OCI-LY7 (cell line): ENCODE measurements at places on chromosomes 1 and 21.
A peak's percentile ranks its signal among the peaks of the same experiment; 100 is the strongest.

GRCh38 chr21:31279986-31280385, 64.1 kb downstream of the TIAM1 start:
- DNase-seq: no peak

- peak; percentile 85 for DNase-seq
These were observed 771.1 kb upstream of the ADGRL4 start for GRCh38 chr1:79777481-79778219.

DNA sequence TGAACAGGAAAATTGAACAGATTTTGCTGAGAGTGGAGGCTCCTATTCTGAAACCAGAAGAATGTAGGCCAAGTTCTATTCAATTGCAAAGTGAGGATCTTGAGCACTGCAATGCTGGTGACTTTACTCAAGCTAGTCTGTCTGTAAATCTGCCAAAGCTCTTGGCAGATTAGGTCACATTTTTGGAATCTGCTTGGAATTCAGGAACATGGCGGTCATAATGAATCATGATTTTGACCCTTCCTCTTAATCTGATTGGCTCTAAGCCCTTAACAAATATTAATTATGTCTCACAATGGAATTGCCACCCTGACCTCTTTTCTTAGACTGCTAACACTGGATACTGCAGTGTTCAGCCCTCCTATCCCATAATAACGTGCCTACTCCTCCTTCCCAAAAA, 7.2 kb upstream of the GNG12 start:
- no peak for DNase-seq

DNA sequence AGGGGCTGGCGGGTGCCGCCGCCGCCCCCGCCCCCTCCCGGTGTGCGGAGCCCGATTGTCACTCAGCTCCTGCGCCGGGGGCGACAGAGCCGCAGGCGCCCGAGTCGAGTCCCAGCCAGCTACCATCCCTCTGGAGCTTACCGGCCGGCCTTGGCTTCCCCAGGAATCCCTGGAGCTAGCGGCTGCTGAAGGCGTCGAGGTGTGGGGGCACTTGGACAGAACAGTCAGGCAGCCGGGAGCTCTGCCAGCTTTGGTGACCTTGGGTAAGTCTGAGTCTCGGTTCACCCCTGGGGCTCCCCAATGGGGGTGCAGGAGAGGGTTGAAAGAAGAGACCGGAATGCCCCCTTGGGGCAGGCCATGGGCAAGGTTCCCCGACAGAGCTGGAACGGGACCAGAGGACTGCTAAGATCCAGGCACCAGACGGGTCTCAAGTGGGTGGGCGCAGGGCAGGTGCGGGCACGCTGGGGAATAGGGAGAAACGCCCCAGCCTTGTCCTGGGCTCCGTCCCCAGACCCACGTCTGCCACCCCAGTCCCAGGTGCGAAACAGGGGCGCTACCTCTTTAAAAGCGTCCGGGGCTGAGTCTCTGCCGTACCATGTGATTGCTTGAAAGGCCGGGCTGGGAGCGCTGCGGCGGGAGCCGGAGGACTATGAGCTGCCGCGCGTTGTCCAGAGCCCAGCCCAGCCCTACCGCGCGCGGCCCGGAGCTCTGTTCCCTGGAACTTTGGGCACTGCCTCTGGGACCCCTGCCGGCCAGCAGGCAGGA, at the start of gene ADORA1:
Gene ADORA1, plus strand, starts transcription at position 61 of the 765 bp plus-strand sequence. CDS start 1,116 bp downstream, outside the sequence.
- DNase-seq: no peak

DNA sequence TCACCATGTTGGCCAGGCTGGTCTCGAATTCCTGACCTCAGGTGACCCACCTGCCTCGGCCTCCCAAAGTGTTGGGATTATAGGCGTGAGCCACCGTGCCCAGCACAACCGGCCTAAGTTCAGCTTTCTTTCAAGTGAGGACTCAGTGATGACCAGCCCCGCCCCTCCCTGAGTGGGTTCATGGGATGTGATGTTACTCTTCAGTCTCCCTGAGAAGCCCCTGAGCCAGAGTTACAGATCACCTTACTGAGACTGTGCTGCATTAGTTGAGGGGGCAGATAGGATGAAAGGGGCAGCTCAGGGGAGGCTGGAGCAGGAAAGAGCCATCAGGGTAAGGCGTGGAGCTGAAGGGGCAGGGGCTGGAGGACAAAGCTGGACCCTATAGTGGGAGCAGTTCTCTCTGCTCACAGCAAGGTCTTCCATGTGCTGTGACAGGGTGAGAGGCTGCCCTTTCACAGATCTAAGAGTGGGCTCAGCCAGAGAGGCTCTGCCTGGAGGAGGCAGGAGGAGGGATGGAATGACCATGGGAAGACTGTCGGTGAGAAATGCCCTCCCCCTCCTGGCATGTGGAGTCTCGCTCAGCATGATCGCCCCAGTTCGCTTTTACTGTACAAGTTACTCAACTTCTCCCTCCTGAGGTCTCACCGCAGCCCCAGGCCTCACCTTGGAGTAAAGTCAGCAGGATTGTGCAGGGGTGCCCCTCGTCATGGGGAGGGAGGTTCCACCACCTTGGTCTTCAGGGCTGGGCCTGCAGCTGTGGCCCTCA, 13.4 kb downstream of the SH2D2A start:
- no peak for DNase-seq

- no peak for DNase-seq
These were observed 10.0 kb upstream of the CPLANE2 start for GRCh38 chr1:16246961-16247360.

DNA sequence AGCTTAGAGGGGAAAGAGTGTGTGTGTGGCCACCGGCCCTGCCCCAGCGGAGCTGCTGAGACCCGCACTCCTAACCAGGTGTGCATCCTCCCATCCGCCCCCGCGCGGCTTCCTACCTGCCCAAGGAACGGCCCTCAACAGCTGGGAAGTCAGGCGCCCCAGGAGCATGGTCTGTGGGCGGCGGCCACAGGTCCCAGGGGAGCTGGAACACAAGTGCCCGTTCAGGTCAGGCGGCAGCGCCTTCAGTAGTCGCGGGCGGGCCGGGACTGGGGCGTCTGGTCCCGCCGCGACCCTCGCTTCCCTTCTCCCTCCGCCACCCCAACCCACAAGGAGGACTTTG, 448 bp downstream of the AURKAIP1 start:
- peak; percentile 46 for DNase-seq

- no peak for DNase-seq
These were observed 357.0 kb downstream of the GPATCH2 start for GRCh38 chr1:217273866-217274265.

- peak; percentile 59 for DNase-seq
These were observed 63.4 kb upstream of the L1TD1 start for GRCh38 chr1:62131093-62131725.

GRCh38 chr1:171251042-171251951, 3.0 kb downstream of the FMO1 start:
- DNase-seq: peak; percentile 87

- no peak for DNase-seq
These were observed 24.4 kb downstream of the BLZF1 start for GRCh38 chr1:169392406-169392805.

- no peak for DNase-seq
These were observed 43.5 kb downstream of the ALPL start for GRCh38 chr1:21552715-21553114.

DNA sequence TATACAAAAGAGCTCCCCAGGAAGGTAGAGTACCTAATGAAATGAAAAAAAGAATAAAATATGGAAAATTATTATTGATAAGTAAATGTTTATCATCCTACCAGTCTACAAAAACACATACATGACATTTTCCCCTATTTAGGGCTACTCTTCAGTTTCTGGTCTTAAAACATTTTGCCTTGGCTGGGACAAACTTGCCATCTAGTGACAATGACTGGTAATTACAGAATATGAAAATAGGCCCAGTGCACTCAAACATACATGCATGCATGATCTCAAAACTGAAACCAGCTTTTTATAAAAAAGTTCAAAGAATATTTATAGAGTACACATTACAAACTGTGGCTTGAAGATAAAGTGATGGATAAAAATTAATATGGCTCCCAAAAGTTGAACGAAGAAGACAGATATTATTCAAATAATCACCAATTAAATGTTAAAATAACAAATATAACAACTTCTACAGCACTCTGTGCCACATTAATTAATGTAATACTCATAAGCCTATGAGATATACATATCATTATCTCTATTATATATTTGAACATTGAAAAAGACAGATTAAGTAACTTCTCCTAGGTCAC, 10.5 kb upstream of the RNPC3 start:
- peak; percentile 55 for DNase-seq

DNA sequence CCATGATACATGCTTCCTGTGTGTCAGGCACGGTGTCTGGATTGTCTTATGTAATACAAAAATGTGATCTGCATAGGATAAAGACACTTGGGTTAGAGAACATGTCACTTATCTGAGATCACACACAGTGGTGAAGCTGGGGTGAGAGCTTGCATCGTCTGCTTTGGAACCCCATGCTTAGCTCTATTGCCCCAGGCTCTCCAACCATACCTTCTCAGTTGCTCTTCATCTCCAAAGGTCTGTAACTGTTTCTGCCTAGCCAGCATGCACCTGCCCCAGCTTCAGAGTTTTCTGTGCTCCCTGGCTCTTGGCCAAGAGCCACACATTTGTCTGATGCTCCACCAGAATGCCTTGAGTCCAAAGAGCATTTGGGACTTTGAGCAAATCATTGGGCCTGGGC, 93.9 kb upstream of the COG2 start:
- DNase-seq: no peak

- DNase-seq: no peak
These were observed 95.4 kb upstream of the CLDN14 start for GRCh38 chr21:36575306-36575705.

DNA sequence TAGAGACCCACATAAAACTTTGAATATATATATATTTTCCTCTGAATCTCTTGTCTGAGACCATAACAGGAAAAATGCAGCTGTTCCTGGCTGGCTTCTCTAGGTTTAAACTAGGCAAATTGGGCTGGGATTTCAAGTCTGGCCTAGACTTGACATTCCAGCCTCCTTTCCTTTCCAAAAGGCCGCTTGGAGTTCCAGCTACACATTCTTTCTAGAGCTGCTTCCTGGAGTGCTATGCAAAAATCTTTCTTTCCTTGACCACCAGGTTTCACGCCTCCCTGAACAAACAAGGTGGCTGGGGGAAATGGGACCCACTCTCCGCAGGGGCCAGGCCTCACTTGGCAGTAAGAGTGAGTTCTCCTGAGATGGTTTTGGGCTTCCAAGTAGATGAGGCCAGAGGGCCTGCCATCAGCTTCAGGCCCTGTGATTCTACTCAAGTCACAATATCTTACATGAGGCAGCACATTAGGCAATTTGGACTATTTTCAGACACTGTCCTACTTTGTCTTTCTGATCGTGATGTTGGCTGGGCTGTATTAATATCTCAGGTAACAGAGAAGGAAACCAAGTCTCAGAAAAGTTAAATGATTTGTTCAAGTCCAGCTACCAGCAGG, 102.4 kb downstream of the FAM78B start:
- no peak for DNase-seq

DNA sequence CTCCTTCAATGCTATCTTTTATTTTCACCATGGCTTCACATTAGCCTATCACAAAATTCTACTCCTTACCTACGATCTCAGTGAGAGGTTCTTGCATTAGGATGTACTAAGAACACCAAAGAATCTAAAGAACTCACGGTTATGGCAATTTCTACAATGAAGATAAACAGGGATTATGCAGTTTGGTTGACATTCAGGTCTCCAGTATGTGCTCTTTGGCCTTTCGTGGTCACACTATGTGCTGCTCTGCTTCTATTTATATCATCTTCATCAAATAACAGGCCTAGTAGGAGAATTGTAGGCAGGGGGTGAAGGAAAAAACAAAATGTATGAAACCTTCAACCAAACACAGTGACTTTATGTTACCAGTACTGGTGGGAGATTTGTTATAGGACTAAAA, 194.0 kb upstream of the SAMSN1 start:
- no peak for DNase-seq

DNA sequence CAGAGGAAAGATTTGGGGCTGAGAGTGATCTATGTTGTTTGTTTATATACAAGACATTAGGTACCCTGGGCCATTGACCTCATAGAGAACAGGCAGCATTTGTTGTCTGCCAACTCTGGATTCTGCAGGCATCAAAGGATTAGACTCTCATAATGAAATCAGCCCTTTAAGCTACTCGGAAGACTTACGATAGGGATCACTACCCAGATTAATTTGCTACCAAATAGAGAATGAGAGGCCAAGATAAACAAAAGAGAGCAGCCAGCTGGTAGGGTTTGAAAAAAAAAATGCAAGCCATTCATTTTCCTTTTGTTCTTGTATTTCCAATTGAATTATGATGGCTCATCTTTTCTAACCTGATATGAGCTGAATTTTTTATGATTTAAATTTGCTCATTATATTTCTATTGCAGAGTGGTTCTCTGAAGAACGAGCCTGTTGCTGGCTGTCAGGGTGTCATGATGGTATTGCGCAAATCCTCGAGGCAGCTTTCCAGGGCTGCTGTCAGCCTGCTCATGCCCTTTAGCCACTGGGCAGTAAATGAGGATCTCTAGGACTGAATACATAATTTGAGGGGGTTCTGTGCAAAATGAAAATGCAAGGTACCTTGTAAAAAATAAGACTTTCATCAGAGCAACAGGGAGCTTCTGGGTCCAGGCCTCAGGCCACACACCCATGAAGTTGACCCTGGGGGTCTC, 116.4 kb upstream of the KCNJ15 start:
- no peak for DNase-seq

DNA sequence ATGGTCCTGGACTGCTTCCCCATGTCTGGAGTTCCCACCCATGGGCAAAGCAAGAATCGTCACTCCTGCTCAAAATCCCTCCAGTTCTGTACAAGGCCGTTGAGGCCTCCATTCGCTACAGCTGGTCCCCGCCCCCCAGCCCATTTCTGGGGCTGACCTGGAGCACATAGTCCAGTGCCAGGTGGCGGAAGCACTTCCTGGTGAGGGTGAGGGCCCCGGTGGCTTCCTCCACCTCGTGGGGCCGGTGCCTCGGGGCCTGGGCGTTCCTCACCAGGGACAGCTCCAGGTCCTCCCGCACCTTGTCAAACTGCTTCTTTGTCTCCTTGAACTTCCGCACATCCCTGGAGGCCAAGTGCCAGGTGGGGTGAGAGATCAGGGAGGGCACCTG, 7.4 kb downstream of the ACAP3 start:
- no peak for DNase-seq

GRCh38 chr1:203156280-203156679, 19.3 kb downstream of the MYBPH start:
- no peak for DNase-seq
